Suprapubic skin (tissue), 4 donors: ENCODE measurements at places on chromosomes 3 and 15.

- DNase-seq, result no peak
Measured at GRCh38 chr3:33940736-33941135, 142.3 kb downstream of the PDCD6IP start.

- no peak for DNase-seq
Measured at GRCh38 chr15:41993472-41994170, 21.3 kb upstream of the EHD4 start.

DNA sequence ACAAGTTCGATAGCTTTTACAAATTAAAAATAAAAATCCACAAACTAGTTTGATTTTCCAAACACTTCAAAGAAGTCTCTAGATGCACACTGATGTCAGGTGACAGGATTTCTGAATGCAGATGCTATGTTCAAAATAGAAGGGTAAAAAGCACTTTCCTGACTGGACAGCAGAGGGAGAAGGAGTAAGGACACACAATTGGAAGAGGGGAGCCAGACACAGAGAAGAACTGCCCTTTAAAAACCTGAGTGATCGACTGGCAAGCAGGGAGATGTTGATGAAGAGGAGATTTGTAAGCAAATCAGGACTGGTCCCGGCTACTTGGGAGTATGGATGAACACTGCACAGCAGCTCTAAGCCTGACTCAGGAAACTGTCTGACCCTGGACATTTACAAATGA, 612.8 kb downstream of the MAGI1 start:
- DNase-seq, result no peak

GRCh38 chr3:79598594-79598993, 169.2 kb downstream of the ROBO1 start:
- no peak for DNase-seq

DNA sequence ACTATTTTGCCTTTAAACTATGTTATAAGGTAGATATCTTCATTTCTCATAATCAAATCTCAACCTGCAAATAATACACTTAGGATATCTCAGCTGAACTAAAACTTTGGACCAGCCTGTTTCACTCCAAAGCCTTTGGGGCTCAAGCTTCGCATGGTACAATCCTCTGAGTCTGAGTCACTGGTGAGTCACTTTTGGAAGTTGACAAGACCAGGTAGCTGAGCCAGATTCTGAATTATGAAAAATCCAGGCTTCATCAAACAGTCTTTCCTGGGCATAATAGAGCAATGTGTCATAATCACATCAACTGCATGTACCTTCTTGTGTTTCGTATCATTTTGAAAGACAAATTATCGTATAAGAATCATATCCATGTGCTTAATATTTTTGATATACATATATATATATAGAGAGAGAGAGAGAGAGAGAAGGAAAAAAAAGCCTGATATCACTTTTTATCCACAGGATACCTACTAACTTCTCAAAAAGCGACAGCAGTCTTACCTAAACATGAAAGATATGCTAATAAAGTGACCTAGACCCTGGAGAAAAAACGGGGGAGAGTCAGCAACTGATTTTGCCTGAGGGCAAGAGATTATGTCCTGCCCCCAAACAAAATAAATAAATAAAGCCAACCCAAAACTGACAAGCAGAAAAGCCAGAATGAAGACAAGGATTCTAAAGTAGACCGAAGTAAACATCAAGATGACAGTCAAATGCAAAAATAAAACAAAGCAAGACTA, 263.9 kb upstream of the TGFBR2 start:
- DNase-seq, result no peak

- no peak for DNase-seq
Measured at GRCh38 chr3:81788610-81789009, 27.2 kb upstream of the GBE1 start.

DNA sequence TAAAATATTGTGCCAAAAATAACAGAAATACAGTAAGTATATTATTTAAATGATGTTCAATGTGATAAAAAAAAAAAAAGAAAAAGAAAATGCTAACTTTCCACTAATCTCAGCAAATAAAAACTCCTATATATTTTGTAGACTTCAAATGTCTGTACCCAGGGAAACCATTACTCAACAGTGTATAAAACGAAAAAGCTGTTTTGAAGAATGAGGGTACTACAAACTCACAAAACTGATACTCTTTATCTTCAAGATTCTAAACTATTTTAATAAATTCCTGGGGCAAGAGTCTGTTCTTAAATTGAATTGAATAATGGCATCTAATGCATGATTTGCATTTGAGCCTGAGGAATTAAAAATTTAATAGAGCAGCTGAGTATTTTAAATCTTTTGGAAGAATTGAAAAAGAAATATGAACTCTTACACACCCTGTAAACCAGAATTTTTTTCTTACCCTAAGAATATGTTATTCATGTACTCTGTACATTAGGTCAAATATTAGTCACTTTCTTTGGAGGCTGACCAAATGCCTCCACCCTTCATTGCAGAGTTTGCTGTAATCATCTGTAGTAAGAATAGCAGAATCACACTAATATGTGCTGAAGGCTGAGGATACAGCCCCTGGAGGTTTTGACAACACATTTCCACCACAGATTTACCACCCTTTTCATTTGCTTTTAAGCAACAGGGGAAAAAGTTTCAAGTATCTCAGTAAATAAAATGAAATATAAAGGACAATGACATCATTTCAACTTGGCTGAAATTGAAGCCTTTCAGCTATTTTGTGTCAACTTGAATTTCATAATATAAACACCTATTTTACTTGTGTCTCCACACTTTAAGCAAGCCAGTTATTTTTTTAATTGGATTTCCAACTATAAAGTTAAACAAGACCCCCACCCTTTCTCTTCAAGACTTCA, 79.7 kb downstream of the FBN1 start:
- DNase-seq, result no peak

- no peak for DNase-seq
Measured at GRCh38 chr3:171865191-171865865, 22.2 kb downstream of the TMEM212 start.

DNA sequence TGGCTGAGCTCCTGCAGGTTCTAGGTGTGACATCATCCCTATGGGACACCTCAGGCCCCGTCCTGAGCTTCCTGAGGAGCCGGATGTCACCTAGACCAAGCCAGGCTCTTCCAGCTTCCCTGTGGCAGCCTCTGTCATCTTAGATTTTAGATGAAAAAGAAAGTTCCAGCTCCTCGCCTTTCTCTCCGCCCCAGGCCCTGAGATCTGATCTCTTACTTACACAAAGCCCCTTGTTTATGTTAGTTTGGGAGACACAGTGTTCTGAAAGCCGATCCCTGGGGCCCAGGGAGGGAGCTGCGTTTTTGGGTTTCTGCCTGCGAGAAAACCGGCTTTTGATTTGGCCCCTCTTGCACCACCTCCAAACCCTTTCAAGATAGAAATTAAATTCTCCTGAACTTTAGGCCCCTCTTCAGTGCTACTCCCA, 40.2 kb upstream of the FAM107A start:
- no peak for DNase-seq

GRCh38 chr15:80852676-80853075, 73.5 kb downstream of the CEMIP start:
- no peak for DNase-seq

- DNase-seq, result no peak
Measured at GRCh38 chr3:159030138-159030670, 228.3 kb downstream of the MFSD1 start.

- DNase-seq, result no peak
Measured at GRCh38 chr3:184602372-184603150, 41.0 kb downstream of the EPHB3 start.

- no peak for DNase-seq
Measured at GRCh38 chr15:90165659-90166489, 35.3 kb upstream of the SEMA4B start.

DNA sequence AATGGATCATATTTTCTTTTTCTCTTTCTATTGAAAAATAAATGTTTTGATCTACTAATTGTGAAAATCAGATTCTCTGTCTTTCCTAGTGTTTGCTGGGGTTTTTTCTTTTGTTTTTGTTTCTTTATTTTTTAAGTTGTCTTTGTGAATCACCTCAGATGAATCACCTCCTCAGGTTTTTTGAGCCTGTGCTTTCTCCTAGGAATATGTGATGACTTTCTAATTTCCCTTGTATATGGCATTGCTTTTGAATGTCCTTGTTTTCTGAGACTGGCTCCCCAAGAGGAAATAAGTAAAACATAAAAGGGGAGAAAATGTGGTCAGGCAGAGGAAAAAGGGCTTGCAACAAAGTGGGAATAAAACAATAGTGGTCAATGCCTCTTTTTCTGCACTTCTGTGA, 750.0 kb downstream of the ZPLD1 start:
- no peak for DNase-seq

DNA sequence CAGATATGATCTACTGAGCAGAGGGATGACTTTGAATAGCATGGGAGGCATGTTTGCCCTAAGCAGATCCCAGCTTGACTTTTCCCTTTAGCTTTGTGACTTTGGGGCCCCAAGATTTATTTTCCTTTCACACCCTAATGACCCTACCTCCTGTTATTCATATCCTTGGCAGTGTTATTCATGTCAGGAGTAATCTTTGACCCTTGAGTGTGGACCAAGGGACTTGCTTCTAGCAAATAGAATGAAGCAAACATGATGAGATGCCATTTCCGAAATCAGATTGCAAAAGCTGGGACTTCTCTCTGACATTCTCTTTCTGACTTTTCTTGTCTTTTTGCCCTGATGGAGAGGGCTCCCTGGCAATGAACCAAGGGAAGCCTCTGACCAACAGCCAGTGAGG, 415.4 kb upstream of the PROK2 start:
- no peak for DNase-seq

DNA sequence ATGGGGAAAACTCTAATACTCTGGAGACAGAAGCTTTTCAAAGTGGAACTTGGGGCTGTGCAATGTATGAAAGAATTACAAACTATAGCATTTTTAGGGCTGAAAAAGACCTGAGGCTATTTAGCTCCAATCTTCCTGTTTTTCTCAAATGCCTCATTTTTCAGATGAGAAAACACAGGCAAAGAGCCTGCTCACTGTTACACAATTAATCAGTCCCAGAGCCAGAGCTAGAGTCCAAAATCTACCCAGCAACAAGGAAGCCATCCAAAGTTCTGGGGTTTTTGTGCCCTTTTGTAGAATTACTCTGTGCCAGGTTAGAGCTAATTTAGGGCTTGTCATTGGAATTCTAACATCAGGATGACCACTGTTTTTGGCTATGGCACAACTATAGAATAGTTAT, 45.5 kb downstream of the GPR149 start:
- DNase-seq, result no peak

DNA sequence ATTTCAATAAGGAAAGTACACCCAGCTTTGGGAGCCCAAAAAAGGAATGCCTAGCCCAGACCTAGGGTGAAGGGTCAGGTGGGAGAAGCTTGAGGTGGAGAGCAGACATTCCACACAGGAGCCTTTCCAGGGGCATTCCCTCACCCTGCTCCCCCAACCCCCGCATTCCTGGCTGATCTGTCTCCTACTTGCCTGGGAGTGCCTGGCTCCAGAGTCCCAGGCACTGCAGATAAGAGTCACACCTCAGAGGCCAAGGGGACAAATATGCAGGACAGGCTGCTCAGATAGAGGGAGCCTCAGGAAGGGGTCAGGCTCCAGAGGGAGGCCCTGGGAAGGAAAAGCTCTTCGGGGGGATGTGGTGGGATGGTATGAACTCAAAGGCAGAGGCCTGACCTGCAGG, 20.8 kb upstream of the HCN4 start:
- peak; percentile 31 for DNase-seq

GRCh38 chr15:48315041-48315440, 16.2 kb upstream of the DUT start:
- DNase-seq, result no peak

- DNase-seq, result no peak
Measured at GRCh38 chr15:82532383-82532990, 7.8 kb downstream of the RPS17 start.

DNA sequence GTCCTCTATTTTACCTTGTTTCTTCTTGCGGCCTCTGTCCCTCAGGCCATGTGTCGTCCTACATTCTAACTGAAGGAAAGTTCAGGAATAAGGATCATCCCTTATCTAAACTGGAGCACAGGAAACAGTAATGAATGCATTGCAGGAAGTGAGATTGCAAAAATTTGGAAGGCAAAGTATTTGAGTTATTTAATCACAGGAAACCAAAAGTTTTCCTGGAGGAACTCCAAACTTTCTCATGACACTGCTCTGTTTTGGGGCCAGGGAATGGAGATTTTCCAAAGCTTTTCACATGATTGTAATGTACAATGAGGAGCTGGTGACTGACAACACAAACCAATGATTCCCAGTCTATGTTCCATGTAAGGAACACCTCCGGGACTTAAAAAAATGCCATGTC, 57.8 kb upstream of the PLSCR4 start:
- DNase-seq, result no peak

- DNase-seq, result no peak
Measured at GRCh38 chr3:163541629-163542028, 1536.7 kb downstream of the SI start.

- no peak for DNase-seq
Measured at GRCh38 chr3:185702262-185703225, 116.4 kb downstream of the SENP2 start.

- DNase-seq, result no peak
Measured at GRCh38 chr15:64004587-64004986, 41.7 kb downstream of the DAPK2 start.

DNA sequence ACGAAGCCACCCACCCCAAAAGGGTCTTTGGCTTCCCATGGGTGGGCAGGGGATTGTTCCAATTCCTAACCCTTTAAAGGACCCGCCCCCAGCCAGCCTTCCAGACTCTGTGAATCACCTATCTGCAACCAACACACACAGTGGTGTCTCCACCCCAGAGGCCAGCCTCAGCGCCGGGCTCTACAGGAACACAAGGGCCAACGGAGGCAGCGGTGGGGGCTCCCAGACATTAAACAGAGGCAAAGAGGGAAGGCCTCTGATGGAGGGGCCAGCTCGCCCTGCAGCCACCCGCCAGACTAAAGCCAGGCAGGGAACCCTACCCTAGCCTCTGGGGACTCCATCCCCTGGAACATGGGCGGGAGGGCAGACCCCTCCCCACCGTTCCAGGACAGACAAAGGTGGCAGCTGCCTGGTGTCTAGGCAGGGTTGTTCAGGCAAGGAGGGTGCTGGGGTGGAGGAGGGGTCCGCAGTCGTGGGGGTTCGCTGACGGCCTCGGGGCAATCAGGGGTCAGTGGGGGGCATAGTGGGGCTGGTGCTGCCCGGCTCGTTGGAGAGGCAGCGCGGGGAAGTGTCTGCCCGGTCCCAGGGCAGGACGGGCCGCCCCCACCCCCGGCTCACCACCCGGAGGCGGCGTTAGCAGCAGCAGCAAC, 448 bp downstream of the SHISA5 start:
- no peak for DNase-seq

- DNase-seq, result no peak
Measured at GRCh38 chr3:217948-218347, 21.4 kb downstream of the CHL1 start.

GRCh38 chr15:43095708-43096347, 10.0 kb downstream of the UBR1 start:
- DNase-seq, result no peak

GRCh38 chr3:72379500-72380187, 468.6 kb downstream of the SHQ1 start:
- DNase-seq, result no peak

DNA sequence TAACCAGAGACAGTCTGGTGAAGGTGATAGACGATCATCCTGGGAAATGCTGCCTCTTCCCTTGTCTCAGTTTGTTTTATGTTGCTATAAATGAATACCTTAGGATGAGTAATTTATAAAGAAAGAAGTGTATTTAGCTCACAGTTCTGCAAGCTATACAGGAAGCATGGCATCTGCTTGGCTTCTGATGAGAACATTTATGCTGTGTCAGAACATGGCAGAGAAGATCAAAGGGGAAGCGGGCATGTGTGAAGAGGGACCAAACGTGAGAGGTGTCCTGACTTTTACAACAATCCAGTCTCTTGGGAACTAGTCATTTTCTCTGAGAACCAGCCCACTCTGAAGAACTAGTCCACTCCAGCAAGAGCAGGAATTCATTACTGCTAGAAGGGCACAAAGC, 9.6 kb downstream of the CMC1 start:
- no peak for DNase-seq

- DNase-seq, result no peak
Measured at GRCh38 chr3:89013536-89013935, 93.9 kb upstream of the EPHA3 start.
